ENCODE measurements at places on chromosomes 1 and 21.
A peak's percentile ranks its signal among the peaks of the same experiment; 100 is the strongest.

GRCh38 chr1:145736191-145736590 is 16.9 kb downstream of the CD160 start:
- no peak for DNase-seq

GRCh38 chr1:191839891-191840290 is 318.4 kb upstream of the RGS18 start:
- peak; percentile 67 for DNase-seq

- peak; percentile 85 for DNase-seq
Observed at GRCh38 chr1:31977385-31978131, 36.1 kb upstream of the KHDRBS1 start.

DNA sequence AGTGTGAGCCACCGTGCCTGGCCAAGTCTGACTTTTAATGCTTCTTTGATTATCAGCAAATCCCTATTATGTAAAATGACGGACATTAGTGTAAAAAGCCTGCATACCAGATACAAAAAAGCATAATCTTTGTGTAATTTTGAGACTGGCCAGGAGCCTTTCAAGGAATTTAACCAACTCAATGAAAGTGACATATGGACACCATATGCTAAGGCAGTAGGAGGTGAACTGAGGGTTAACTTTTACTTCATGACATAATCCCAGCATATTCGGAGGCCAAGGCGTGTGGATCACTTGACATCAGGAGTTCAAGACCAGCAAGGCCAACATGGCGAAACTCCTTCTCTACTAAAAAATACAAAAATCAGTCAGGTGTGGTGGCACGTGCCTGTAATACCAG is 94.6 kb downstream of the EIF4G3 start:
- peak; percentile 69 for DNase-seq

DNA sequence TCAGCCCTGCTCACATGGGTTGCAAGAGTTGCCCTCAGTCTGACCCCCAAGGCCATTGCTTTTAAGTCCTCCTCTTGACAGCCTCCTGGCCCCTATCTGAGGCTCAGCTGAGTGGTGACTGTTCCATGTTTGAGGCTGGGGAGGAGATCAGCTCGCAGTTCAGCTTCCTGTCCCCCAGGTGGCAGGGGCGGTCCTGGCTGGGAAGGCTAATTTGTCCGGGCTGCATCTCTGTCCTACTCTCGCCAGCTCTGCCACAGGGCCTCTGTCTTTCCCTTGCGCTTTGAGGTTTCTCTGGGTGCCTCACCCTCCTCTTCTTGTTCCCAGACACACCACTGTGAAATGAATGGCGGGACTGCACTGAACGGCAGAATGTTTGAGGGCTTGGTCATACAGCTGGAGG is 157.3 kb downstream of the KCNJ6 start:
- DNase-seq, result peak; percentile 59

DNA sequence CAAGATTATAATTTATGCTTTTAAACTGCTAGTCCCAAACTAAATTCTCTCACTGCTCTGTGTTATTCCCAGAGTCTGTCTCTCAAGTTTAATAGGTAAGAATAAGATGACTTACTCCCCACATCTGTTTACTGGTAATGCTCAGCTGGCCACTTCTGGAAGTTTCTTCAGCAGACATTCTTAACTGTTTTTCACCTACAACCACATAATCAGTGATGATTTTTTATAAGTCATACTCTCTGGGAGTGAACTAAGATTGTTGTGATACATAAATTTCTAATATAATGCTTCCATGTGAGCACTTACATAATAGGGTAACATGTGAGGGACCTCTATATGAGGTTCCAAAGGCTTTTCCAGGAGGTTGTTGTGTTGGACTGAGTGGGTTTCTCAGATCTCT is 8.7 kb downstream of the SLAMF7 start:
- DNase-seq, result no peak

- peak; percentile 48 for DNase-seq
Observed at GRCh38 chr1:7616076-7616832, 154.8 kb upstream of the VAMP3 start.

DNA sequence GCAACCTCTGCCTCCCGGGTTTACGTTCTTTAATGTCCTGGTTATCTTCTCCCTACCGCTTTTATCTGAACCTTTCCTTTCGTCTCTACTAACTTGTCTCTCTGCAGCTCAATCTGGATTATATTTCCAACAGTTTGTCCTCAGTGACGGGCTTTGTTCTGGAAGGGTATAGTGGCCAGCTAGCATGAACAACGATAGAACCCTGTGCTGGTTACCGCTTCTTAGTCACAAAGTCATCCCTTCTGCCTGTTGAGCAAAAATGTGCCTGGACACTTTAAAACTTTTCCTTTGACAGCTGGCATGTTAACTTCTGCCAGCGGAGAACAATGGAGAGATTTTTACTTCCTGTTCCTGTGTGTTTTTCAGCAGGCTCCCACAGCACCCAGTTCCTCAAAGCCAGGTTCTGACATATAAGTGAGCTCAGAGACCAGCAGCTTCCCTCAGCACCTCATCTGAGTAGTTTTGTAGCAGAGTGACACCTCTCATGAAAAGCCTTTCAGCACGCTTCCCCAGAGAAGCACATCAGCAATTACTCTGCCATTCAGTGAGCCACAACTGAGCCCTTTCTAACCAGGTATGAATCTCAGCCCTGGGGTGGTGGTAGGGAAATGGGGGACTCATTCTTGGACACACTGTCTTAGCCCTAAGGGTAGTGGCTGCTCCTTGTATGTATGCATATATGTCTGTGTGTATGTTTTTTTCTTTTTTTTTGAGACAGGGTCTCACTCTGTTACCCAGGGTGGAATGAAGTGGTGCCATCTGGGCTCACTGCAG is 23.6 kb upstream of the CCDC17 start:
- no peak for DNase-seq

- DNase-seq, result peak; percentile 46
Observed at GRCh38 chr1:61853583-61853982, 111.3 kb downstream of the PATJ start.

DNA sequence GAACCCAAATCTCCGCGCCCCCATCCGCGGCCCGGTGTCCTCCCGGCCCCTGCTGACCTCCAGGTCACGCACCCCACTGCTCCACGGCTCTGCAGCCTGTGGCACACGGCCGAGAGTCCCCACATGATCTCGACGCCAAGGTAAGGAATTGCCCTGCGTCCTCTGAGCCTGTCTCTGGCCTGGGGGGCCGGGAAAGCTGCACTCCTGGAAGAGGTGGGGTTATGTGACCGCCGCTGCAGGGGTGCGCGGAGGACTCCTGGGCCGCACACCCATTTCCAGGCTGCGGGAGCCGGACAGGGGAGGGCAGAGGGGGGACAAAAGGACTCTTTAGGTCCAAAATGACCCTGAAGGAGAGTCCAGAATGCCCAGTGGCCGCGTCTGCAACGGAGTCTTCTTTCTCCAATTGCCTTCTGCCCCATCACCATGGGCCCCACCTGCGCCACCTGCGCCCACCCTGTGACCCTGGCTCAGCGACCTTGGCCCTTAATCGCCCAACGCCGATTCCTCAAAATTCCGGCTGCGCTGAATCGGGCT is 997 bp upstream of the SIM2 start:
- DNase-seq, result no peak

DNA sequence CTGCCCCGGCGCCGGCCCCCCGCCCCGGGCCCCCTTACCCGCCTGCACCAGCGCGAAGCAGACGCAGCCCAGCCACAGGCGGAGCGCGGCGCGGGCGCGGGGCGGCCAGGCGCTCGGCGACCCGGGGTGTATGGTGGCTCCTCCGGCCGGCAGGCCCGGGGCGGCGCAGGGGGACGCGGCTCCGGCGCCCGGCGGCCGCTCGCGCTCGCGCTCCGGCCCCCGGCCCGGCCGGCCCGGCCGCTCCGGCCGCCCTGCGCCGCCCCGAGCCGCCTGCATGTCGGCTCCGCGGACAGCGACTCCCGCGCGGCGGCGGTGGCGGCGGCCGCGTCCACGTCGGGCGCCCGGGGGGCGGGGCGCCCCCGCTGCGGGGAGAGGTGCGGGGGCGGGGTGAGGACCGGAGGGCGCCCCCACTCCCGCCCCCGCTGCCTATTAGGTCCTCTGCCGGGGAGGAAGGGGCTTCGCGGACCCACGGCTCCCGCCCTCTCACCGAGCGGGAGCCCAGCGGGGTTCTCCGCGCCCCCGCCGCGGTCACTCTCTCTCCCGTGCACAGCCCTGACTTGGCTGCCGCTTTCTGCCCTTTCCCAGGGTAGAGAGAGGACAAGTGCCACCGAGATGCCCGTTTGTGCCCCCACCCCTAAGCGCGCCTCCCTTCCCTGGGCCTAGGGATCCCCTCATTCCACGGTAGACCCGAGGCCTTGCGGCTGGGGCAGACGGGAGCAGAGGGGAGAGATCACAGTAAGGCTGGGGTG is at the start of gene FNDC5:
FNDC5 (minus strand) TSS at position 298 of the 749 bp plus-strand sequence.
- peak; percentile 35 for DNase-seq

GRCh38 chr1:246930830-246931548 is 759 bp downstream of the AHCTF1 start:
- peak; percentile 51 for DNase-seq

GRCh38 chr21:43645136-43645891 is 14.0 kb downstream of the HSF2BP start:
- DNase-seq, result peak; percentile 85

GRCh38 chr1:222588135-222588534 is 1.6 kb downstream of the TAF1A start:
- no peak for DNase-seq

- no peak for DNase-seq
Observed at GRCh38 chr1:218336328-218336727, 8.8 kb upstream of the TGFB2 start.

DNA sequence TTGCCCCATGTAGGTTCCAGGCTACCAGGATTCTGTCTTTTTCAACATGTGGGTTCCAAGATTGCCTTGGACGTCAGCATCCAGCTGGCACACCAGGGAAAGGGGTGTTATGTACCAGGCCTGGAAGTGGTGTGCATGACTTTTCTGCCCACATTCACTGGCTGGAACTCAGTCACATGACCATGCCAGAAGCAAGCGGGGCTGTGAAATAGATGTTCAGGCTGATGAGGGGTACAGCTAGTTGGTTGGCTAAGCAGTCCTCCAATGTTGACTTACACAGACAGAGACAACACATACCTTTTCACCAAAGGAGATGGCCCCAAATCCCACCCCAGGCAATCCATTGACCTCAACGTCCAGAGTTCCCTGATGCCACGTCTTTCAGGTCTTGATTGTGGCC is 14.3 kb upstream of the PLEKHM2 start:
- no peak for DNase-seq

- no peak for DNase-seq
Observed at GRCh38 chr1:64906447-64906846, 59.9 kb downstream of the JAK1 start.

DNA sequence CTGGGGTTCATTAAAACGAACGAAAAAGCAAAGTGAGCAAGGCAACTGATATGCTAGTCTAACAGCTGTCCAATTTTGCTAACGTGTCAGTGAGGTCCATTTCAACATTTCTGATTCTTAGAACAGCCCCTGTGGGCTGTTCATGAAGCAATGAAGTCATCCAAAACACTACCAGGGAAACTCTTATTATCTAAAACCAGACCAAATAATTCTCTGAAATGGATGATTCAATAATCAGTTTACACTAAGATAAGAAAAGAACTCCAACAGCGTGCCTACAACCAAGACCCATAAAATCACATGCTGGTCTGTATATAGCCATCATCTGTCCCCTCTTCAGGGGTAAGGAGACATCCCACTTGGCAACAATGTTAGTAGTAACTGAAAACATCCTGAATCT is 122.7 kb downstream of the TGFBR3 start:
- DNase-seq, result no peak

DNA sequence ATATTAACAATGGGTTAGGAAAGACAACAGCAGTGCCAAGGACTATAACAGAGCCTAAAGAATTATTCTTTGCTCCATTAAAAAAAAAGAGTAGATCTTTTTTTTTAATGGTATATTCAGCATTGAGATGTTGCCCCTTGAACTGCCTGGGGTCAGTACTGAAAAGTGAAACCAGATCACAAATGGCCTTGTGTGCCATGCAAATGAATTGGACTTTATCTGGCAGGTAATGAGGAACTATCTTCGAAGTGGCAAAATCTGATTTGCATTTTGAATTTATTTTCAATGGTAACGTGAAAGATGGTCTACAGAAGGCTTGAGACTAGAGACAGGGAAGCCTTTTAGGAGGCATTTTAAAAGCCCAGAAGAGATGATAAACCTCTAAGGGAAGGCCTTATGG is 21.4 kb upstream of the PKN2 start:
- no peak for DNase-seq

GRCh38 chr1:151988405-151988923 is 5.2 kb downstream of the S100A10 start:
- peak; percentile 95 for DNase-seq

DNA sequence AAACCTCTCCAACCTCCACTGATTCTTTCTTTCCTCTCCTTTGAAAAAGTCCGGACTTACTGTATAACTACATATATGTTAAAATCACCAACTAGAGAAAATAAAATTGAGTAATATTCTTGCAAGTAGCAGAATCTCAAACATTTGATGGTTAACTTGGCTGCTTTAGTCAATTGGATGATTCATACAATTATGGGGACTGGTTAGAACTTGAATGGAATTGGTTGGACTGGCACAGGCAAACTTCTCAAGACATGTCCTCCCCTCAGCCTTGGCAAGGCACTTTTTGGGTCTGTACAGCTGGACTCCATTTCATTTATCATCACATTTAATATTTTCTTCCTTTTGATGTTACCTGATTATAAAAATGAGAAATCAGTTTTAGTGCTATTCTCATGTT is 6.5 kb downstream of the WLS start:
- DNase-seq, result no peak

DNA sequence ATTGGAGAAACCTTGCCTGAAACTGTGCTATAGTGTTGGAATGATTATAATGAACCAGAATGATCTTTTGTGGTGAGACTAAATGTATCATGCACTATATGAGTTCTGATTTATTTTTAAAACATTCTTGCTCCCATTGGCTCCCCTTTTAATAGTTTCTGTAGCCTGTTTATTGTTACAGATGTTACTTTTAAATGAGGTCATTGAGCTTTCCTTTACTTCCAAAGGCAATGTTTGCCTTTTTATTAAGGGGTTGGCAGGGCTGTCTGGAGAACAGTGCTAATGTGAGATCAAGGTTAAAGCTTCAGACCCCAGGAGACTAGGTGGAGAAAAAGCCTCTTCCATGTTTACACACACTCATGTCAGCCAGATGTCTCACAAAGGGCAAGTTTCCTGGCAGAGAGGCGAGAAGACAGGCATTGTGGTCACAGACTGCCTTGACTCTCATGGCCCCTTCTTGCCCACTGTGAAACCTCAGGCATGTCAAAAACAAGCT is 120.6 kb upstream of the RAVER2 start:
- DNase-seq, result peak; percentile 88

DNA sequence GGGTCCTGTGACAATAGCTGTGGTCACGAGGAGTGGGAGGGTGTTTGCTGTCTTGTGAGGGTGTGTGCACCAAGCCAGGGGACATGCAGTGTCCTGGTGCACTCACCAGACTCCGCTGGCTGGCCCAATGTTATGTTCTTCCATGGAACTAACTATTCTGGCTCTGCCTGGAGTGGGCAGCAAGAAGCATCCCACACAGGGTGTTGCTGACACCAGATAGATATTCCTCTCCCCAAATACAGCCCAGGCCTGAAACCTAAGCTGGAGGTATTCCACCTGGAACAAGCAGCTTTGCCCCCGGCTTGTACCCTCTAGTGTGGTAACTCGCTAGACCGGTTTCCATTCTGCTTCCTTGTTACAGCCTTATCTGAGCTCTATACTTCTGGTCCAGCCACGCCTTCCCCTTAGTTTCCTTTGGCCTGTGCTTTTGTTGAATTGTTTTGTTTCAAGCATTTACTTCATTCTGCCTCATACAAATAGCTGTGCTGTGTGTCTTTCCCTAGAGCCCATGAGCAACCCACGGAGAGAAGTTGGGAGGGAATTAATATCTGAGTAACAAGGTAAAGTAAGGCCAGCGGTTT is 14.7 kb upstream of the LY9 start:
- no peak for DNase-seq
